H54 (cell line): ENCODE measurements at places on chromosomes 12 and 14.

DNA sequence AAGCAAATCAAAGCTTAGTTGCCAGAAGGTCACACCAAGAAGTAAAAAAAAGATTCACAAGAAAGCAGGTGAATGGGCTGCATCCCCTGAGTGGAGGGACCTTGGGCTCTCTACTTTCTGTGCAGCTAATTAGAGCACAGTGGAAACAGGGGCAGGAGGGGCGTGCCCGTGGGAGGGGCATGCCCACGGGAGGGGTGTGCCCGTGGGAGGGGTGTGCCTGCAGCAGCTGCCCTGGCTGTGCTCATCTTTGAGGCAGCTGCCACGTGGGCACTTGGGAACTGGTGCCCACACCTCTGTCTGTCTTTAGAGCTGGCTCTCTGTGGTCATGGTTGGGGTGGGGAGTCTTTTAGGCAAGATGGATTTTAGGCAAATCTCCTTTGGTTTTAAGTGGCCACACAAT lies 60.0 kb downstream of the EML1 start:
- DNase-seq = peak; percentile 26

GRCh38 chr14:59318908-59319307 lies 130.4 kb downstream of the DAAM1 start:
- DNase-seq = no peak

GRCh38 chr14:55936691-55937090 lies 181.5 kb upstream of the PELI2 start:
- DNase-seq = no peak

DNA sequence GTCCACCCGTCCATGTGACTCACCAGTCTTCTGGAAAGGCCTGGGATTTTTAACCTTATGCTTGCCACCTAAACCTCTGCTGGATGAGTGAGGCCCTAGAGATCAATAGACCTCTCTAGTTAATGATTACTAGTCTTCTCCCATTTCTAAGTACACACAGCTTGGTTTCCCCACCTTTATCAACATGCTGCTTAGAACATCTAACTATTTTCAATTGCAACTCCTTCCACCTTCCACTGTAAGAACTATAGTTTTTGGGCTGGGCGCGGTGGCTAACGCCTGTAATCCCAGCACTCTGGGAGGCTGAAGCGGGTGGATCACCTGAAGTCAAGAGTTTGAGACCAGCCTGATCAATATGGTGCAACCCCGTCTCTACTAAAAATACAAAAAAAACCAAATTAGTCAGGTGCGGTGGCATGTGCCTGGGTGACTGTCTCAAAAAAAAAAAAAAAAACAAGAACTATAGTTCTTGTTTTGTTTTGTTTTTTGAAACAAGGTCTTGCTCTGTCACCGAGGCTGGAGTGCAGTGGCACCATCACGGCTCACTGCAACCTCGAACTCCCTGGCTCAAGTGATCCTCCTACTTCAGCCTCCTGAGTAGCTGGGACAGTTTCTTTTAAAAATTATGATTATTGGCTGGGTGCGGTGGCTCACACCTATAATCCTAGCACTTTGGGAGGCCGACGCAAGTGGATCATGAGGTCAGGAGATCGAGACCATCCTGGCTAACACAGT lies 18.7 kb upstream of the MDM2 start:
- no peak for DNase-seq

DNA sequence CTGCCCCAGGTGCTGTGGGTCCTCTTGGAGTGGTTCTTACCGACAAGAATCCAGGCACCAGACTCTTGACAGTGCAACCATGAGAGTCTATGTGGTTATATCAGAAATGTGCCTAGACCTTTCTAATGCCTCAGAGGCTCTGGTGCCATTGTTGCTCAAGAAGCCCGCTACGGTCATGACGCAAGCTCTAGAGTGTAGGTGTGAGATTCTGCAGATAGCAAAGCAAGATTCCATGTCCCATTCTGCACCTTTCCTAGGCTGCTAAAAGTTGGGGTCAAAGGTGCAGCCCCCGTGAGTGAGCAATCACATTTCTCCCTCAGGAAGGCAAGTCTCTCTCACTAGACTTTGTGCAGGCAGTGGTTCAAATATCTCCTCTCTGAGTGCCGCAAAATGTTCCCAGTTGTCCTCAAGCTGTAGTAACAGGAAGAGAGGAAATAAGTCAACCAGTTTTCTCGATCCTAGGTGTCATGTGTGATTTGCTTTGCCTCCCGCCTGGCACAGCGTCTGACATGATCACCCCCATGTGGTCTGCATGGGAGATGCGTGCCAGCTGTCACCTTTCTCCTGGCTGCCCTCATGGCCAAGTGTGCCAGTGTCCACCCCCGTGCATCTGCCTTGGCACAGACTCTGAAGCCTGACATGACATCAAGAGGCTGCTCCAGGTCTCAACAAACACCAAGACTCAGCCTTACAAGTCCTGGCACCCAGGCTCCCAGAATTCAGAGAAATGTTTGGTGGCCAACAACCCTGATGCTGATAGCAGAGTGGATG lies 122.5 kb upstream of the COCH start:
- DNase-seq = no peak
